ENCODE measurements at places on chromosomes 1 and 21.
A peak's percentile ranks its signal among the peaks of the same experiment; 100 is the strongest.

- no peak for DNase-seq
Observed at GRCh38 chr1:11869650-11870207, 11.0 kb upstream of the NPPB start.

DNA sequence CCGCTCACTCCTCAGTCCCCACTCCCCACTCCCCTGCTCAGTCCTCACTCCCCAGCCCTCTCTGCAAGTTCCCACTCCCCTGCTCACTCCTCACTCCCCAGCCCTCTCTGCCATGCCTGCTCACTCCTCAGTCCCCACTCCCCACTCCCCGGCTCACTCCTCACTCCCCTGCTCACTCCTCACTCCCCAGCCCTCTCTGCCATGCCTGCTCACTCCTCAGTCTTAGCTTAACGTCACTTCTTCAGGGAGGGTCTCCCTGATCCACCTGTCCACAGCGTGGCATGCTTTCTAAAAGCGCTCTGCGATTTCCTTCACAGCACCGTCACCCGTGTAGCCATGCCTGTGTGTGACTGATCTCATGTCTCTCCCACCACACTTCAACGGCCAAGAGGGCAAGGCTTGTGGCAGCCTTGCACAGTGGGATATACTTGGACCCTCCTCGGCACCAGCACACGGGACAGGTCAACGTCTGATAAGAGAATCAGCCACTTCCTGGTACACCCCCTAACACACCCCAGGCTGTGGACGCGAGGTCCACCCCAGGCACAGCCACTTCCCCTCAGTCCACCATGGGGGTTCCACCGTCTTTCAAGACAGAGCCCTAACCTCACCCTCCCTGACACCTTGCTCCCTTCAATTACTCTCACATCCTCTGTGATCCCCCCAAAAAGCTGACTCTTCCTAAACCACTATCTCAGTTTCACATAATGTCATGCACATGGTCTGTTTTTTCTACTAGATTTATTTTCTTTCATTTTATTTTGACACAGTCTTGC is 14.0 kb downstream of the PRDM15 start:
- DNase-seq = no peak

- DNase-seq = no peak
Observed at GRCh38 chr1:109392788-109393616, 4.7 kb downstream of the SORT1 start.

DNA sequence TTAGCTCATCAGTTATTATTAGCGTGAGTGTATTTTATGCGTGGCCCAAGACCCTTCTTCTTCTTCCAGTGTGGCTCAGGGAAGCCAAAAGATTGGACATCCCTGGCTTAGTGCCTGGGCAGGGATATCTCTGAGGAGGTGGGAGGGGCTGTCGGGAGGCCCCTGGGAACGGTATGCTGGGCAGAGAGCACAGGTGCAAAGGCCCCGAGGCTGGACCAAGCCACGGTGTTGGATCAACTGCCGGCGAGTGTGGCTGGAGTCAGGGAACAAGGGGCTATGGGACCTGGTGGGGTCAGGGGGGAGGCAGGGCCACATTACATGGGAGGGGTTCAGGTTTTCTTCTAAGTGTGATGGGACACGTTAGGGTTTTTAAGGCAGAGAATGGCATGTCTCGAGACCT is 62.7 kb downstream of the FHAD1 start:
- no peak for DNase-seq

GRCh38 chr1:59908084-59908483 is 18.5 kb downstream of the CYP2J2 start:
- no peak for DNase-seq

- no peak for DNase-seq
Observed at GRCh38 chr1:20153000-20153418, 13.9 kb downstream of the PLA2G2F start.

- no peak for DNase-seq
Observed at GRCh38 chr1:63435161-63435560, 67.7 kb downstream of the ALG6 start.

- DNase-seq = no peak
Observed at GRCh38 chr1:23392125-23392855, 22.7 kb upstream of the ZNF436 start.

DNA sequence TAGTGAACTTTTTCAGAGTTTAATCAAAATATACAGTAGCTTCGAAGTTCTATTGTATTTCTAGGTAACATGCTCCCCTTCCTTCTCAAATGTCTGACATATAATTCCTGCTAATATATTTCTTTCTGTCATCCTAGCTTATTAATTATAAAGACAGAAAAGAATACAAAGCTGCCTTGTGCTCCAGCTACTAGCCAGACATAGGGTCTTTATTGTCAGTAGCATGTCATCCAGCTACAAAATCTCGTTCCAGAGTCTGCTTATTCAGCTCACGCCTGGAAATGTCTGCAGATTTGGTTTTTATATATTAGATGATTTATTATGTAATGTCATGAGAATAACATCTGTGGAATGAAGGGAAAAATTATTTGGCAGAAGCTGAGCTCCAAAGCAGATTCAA is 1102.8 kb downstream of the BRINP3 start:
- no peak for DNase-seq

GRCh38 chr1:3187415-3188149 is 118.6 kb downstream of the PRDM16 start:
- DNase-seq = no peak

DNA sequence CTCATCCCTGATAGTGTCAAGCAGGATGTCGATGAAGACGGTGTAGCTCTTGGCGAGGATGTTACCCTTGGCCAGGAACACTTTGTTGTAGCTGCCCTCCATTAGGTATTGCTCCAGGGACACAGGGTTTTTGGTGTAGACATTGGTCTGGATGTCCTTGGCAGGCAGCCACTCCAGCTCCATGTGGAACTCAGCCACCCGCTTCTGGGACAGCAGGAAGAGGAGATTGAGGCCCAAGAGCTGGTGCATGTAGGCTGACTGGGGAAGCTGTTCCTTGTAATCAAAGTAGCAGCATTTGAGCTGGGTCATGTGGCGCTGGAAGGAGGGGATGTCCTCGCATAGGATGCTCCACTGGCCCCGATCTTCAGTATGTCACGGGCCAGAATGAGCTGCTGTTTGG is 9.5 kb downstream of the IL6R start:
- DNase-seq = no peak

DNA sequence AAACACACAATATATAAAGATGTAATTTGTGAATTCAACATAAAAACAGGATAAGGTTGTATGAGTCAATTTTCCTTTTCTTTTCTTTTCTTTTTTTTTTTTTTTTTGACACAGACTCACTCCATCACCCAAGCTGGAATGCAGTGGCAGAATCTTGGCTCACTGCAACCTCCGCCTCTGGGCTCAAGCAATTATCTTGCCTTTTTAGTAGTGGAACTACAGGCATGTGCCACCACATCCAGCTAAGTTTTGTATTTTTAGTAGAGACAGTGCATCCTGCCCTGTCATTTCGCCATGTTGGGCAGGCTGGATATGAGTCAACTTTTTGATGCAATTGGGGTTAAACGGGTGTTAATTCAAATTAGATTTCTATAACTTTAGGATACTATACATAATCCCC is 10.3 kb upstream of the SPRR2B start:
- no peak for DNase-seq

DNA sequence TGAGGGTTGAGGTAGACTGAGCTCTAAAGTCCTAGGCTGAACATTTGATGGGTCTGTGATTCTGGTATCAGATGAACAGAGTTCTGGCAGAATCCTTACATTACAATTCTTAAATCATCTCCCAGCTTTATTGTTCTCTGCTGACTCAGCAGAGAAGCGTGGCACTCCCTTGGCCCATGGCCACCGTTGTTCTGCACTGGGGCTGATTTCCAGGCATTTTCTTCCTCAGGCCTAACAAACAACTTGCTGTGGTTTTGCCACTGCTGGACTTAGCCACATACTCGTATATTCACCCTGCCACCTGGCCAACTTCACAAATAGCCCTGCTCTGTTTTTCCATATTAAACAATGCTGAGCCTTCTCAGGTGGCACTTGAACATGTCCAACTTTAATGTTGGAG is 223.2 kb downstream of the TNR start:
- DNase-seq = no peak

DNA sequence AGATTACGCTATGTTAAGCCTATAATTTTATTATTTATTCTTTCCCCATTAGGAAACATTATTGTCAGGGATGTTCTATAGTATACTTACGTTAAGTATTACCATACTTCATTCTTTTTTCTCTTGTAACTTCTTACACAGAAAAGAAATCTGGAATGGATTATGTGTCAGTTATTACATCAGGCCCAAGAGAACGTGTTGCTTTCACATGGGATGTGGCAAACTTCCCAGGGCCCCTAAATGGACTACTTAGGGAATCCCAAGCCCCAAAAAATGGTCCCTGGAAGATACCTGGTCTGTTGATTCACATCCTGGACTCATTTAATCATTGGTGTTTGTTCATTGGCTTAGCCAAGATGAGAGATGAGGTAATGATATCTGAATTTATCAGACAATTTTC is 249.8 kb downstream of the NRIP1 start:
- DNase-seq = no peak

DNA sequence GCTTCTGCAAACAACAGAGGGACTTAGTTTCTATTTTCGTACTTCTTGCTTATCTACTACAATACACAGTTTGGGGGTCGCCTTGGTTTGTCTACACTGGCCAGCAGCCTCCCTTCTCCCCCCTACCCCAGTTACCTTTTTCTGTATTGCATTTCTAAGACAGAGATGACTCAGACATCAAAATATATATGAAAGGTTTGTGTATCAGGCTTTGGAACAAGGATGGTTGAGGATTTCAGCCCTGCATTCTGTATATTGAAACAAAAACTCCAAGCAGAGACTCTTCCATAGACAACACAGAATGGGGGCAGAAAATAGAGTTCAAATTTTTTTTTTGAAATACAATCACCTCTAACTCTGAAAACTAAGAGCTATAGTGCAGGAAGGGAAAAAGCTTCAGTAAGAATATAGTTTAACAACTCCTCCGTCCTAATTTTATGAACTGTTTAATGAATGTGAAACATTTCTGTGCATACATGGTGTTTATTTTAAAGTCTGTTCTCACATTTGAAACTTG is 1.9 kb downstream of the SAMD13 start:
- no peak for DNase-seq

DNA sequence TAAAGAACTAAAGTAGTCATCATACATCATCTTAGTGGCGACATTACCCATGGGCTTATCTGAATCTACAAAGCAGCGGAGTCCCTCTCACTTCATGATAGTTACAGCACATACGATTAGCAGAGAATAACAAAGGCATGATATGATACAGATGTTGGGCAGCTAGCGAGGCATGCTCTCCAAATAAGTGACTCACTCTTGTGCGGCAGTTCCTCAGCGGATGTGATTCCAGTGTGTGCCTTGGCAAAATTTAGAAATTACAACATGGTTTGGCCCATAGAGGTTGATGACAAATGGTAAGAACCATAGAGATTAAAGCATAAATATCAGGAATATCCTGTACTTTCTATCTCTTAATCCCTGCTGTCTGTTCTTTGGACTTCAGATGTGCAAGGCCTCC is 48.1 kb upstream of the PAXBP1 start:
- DNase-seq = no peak

- no peak for DNase-seq
Observed at GRCh38 chr1:3762873-3763228, 9.7 kb upstream of the SMIM1 start.

- DNase-seq = no peak
Observed at GRCh38 chr1:88014131-88014530, 669.9 kb upstream of the PKN2 start.

- peak; percentile 99 for DNase-seq
Observed at GRCh38 chr1:23528250-23528978, 2.6 kb downstream of the E2F2 start.

DNA sequence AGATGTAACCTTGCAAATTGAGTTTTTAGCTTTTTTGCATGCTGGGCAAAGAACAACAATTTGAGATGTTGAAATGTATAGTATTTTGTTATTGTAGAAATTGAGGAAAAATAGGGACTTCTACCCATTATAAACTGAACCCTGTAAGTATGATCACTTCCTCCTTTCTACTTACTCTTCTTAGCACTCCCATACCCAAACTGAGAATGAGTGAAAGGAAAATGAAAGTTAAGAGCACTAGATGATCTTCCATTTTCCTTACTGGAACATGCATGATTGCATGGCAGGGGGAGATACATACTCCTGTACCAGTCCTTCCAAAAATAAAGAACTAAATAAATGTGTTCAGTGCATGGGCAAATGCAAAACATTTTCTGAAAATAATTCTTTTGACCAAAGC is 107.4 kb upstream of the KIAA1614 start:
- no peak for DNase-seq

DNA sequence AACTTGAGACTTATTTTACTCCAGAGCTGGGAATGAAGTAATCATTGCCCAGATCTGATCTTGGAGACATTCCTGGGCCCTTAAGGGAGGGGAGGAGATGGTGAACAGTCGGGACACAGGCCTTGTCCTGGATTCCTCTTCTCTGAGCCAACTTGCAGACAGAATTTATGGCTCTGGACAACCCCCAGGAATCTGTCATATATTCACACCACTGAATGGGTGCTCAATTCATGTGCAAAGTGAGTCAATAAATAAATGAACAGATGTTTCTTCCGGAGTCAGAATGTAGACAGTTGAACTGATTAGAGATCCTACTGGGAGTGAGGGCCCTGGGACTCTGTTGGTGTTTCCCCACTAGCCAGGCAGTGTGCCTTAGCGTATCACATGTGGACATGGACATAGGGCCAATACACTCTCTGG is 2.6 kb downstream of the TUFT1 start:
- DNase-seq = peak; percentile 10

DNA sequence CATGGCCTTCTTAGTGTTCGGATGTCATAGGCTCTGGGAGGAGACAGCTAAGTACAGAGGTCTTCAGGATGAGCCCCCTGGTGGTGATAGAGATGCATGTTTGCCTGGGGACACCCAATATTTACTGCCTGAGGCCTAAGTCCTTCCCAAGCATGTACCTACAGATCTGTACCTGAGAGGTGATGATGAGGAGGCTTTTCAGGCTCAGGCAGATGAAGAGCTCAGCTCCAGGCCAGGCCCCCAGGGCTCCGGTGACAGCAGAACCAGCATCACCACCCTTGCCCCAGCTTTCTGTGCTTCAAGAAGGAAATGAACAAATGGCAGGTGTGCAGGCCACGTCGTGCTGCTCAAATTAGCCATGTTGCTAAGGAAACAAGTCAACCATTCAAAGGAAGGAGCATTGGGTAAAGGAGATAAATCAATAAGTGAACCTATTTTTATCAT is 21.1 kb downstream of the CACNA1E start:
- DNase-seq = no peak

- DNase-seq = no peak
Observed at GRCh38 chr1:27668121-27668807, 3.7 kb downstream of the IFI6 start.

DNA sequence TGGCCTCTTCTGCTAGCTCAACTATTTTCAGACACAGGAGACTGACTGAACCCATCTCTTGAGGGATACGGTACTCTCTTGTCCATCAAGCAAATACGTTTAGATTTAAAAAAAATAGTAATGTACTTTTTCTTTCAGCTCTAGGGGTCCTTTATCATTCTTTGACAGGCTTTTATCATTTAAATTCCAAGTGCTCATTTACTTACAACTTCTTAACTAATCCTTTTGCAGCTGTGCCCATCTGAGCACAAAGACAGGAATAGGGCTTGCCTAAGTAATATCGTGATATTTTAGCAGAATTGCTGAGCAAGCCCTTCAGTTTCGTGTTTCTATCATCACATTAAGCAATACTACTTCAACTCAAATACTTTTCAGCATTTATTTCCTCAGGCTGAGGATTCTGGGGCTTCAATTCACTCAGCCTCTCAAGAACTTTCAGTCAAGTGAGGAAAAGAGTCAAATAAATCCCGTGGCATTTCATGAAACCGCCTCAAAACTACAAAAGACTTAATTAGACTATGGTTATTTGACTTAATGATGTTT is 317.6 kb downstream of the BACH1 start:
- DNase-seq = no peak
